ENCODE measurements at places on chromosomes 5 and 9.

- DNase-seq: no peak
These were observed 12.8 kb upstream of the TYRP1 start for GRCh38 chr9:12680341-12680740.

DNA sequence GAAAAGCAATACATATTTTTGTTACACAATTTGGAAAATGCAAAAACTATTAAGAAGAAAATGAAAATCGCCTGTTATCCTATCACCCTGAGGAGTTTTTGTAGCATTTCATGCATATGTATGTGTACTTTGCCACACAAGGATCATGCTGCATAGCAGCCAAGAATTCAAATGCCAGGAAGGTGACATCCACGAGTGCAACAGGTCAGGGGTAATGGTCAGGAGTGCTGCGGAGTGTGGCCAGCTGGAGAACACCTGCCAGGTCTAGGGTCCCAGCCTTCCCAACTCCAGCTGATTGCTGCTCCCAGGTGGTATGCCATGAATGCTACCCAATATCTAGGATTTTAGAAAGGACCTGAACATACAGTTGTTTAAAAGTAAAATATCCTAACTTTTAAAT is 617.1 kb downstream of the PRELID2 start:
- DNase-seq: no peak

- DNase-seq: no peak
These were observed 51.7 kb upstream of the VPS13A start for GRCh38 chr9:77125665-77126064.

DNA sequence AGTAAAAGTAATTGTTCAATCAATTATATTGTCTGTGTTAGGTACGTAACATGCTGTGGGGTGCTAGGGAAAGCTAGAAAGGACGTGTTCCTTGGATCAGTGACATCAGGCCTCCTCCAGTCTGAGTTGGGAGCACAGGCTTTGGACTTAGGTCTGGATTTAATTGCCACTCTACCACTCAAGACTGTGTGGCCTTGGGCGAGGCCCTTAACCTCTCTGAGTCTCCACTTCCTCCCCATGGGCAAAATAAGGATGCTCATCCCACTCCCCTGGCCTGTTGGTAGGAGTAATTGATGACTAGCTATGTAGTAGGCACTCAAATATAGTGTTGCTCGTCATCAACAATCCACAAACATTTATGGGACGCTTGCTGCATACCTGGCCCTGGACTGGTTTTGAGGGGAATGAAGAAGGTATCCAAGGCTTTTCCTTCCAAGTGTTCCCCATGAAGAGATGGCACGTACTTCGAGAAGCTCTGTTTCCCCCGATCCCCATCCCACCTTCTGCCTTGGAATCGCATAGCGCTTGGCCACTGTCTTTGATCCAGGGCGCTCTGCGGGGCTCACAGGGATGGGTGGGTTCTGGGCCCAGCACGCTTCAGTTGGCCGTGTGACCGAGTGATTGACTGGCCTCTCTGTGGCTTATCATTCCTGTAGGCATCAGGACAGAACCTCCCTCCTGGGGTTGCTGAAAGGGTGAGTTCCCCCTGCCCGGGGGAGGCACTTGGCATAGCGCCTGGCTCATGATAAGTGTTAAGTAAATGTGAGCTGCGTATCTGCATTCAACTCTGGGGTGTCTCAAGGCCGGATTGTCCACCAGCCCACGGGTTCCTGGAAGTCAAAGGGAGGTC is 8.1 kb downstream of the FGF18 start:
- DNase-seq: no peak
